Heart left ventricle (tissue), 16 donors: ENCODE measurements at places on chromosomes 7 and 10. TPM values are rescaled to one million over a fixed set of nuclear protein-coding genes. Genes with fewer than 3 reads are reported as not detected.

CYP3A5 gene
- polyA plus RNA-seq = 0.06 TPM

COL28A1 gene
- 0.28 TPM for polyA plus RNA-seq

FAM241B gene
- 2.7 TPM for polyA plus RNA-seq

SLC37A3 gene
- polyA plus RNA-seq = 6.8 TPM

PLAC9 gene
- polyA plus RNA-seq = 26.5 TPM

TUBB8 gene
- 0.06 TPM for polyA plus RNA-seq

DNA sequence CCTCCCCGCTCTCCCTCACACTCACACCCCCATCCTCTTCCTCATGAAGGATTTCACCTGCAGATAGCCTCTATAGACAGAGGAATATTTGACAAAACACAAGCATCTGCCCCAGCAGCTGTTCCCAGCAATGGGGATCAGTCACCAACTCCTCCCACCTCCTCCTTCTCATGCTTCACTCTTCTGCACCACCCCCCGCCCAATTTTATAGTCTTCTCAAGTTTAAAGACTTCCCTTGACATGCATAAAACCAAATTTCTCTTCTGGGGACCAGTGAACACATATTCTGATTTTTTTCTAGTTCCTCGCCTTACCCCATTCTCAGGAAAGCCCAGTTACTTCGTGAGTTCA lies 654.4 kb downstream of the LRMDA start:
- DNase-seq = no peak

DNA sequence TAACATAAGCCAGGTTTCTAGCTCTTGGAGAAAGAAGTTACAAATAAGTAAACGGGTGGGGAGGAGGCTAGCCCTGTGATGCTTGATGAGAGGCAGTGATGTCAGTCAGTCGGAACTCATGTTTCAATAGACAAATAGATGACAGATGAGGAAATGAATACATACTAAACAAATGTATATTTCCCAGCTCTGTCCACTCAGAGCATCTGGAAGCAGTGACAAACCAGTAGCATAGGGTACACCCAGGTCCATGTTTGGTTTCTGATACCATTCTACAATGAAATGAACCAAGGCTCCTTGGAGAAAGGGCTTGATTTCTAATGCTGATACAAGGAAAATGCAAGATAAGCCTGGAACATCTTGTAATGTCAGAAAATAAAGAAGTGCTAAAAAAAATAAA lies 30.6 kb downstream of the PODXL start:
- no peak for DNase-seq

DNA sequence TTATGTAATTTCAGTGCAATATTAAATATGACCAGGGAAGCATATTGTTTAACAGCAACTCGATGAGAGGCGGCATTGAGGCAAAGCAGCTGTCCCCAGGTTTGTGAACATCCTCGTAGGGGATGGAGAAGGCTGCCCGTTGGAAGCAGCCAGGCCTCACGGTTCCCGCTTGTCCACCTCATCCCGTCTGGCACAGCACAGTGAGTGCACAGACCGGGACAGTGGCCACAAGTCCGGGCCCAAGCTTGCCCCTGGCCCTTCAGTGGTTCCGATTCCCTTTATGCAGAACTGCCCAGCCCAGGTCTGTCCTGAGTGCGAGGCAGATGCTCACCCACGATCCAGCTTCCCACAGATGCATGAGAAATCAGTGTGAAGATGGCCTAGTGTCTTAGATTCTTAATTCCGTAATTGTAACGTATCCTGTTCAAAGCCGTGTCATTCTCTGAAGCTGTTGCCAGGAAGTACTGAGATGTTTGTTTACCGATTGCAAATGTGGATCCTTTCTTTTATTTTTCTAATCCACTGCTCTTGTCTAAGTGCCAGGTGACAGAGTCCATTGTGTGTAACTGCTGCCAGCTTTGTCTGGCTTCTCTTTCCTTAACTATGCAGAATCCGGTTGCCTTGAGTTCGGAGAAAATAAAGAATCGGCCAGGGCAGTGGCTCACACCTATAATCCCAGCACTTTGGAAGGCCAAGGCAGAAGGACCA lies 35.5 kb downstream of the PFKP start:
- no peak for DNase-seq

DNA sequence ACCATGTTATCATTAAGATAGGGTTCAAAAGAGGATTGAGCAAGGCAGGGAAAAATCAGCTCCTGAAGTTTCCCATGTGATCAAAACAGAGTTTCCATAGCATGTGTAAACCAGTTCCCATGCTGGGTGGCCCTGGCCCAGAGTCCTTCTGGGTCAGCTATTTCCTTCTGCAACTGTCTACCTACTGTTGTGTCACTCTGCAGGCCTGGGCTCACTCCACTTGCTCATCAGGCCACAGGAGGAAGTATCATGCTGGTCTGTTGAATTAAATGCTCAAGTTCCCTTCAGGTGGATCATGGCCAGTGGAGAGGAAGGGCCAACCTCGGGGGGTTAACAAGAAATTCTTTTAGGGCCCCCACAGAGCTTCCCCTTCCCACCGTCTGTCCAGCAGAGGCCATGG lies 104.7 kb downstream of the GFRA1 start:
- no peak for DNase-seq

GRCh38 chr10:78170026-78170475 lies 136.4 kb downstream of the RPS24 start:
- no peak for DNase-seq

DNA sequence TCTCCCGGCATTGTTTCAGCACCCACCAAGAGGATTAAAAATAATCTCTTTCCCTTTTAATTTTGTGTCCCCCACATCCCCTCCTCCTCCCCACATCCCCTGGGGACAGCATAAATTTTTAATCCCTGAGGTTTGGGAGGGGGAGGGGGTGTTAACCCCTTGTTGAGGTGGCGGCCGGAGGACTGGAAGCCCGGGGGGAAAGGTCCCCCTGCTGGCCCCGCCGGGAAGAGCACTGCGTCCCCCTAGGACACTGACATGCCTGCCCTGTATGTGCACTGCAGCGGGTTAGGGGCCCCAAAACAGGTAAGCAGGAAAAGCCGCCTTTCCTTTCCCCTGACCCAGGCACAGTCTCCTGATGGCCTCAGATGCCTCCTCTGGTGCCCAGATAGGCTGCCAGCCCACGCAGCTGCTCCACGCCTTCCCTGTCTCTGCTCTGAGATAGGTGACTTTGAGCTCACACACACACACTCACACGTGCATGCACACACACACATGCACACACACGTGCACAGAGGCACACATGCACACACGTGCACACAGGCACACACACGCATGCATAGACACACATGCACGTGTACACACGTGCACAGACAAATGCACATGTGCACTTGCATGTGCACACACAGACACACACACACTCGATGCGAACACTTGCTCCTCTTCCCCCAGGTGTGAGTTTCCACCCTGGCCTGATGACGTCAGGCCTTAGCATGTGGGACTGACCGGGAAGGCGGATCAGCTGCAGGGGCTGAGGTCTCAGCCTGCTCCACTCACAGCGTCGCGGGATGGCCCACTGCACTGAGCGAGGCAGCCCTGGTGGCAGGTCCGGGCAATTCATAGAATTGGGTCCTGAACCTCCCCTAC lies 12.3 kb downstream of the CNPY1 start:
- DNase-seq = no peak

DNA sequence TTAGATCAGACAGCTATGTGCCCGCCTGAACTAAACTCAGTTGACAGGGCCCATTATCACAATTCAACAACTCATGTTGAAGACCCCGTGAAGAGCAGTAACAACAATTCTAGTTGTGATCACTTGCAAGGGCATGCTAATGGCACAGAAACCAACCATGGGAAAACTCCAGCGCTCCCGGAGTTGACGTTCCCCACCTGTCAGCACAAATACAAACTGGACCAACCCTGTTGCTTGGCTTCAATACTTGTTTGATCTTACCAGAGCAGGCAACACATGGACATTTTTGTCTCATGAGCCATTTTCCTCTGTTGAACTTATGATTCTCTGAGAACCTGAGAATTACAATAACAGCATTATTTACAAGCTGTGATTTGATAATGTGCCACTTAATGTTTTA lies 119.0 kb upstream of the LANCL2 start:
- DNase-seq = no peak

DNA sequence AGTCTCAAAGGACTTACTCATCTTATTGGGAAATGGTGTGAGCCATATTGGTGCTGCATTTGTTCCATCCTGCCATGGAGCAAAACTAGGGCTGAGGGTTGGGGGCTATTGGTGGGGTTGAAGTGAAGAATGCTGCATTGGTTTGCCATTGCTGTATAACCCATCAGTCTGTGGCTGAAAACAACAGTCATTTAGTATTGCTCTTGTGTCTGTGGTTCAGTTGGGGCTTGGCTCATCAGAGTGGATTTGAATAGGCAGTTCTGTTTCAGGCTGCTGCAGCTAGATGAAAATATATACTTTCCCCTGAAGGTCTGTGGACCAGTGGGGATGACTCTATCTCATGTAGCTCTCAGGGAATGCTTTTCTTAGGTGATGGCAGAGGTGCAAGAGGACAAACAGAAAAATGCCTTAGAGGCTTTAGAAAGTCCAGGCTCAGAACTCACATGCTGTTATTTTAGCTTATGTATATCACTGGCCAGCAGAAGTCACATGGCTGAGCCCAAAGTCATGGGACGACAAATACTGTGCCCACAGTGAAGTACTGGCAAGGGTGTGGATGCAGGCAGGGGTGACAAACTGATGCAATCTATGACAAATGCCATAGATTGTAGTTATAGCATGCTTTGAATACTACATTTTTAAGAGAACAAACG lies 15.2 kb upstream of the EXOC6 start:
- no peak for DNase-seq

GRCh38 chr10:11525503-11525902 lies 85.9 kb downstream of the USP6NL start:
- peak; percentile 76 for DNase-seq
